ENCODE measurements at places on chromosomes 16 and 17.

DNA sequence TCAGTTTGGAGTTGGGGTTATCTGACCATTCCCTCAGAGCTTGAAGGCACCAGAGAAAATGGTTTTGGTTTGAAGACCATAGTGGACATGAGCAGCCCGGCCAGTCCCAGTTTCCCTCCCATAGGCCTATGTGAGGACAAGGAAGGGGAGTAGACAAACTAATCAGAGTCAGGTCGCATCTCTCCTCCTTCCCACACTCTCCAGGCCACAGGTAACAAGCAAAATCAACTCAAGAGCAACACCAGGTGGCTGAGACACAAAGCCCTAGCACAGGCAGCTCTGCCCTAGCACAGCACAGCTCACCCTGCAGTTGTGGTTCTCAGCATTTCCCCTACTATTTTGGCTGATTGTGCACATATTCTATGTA is 7.2 kb downstream of the SUPT4H1 start:
- no peak for DNase-seq

DNA sequence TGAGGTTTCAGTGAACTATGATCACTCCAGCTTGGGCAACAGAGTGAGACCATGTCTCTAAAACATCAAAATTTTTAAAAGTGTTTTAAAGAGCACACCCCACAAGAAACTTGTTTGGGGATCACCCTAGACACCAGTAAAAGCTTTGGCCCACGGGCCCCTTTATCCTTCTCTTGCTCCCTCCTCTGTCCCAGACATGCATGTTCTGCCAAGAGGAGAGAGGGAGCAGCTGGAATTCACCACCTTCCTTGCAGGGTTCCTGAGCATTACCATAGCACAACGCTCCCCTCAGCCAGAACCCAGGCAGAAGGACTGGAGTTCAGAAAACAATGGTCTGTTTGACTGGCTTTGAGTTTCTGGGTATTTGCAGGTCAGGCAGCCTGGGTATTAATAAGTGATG is 214.3 kb upstream of the CDH5 start:
- DNase-seq: no peak

DNA sequence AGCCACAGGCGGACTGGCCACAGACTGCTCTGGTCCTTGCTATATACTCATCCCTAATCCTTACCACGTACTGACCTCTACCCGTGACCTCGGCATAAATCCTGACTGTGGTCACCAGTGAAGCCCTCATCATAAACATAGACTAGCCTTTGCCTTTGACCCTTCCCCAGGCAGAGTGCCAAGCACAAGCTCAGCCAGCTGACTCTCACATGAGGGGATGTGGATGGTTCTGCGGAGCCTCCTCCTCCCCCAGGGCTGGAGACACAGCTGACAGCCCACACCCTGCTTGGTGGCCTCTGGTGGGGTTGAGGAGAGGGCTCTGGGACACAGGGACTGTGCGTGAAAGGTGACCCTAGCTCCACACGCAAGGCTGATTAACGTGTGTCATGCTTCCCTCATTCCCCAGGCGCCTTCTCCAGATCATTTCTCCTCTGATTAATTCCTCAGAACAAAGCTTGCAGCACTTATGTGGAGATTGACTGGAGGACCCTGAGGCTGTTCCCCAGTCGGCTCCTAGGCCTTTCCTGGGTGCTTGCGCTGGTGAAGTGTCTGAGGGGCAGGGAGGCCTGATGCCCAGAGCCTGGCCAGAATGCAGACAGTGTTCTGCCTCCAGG is 241.5 kb upstream of the NLRP1 start:
- DNase-seq: no peak

GRCh38 chr16:66605979-66606751 is 1.7 kb downstream of the CMTM3 start:
- DNase-seq: no peak

- DNase-seq: no peak
These were observed 13.8 kb downstream of the STXBP4 start for GRCh38 chr17:54982399-54982798.

- DNase-seq: no peak
These were observed 2.4 kb downstream of the CACNB1 start for GRCh38 chr17:39194985-39195524.

GRCh38 chr17:42541041-42541833 is 5.2 kb downstream of the NAGLU start:
- no peak for DNase-seq

GRCh38 chr16:14560523-14560922 is 69.5 kb downstream of the PARN start:
- no peak for DNase-seq

DNA sequence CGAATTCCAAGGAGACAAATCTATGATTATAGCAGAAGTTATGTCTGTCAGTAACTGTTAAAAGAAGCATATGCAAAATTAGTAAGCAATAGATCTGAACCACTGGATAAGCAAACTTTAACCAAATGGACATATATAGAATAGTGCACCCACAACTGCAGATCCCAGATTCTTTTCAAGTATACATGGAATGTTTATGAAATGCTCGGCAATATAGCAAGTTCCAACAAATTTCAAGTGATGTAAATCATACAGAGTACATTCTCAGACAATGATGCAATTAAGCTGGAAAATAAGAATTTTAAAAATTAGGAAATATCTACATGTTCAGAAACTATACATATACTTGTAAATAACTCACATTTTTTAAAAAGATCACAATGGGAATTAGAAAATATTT is 8.4 kb upstream of the HELZ start:
- no peak for DNase-seq

- no peak for DNase-seq
These were observed 2.0 kb upstream of the DNAI2 start for GRCh38 chr17:74271901-74272561.

DNA sequence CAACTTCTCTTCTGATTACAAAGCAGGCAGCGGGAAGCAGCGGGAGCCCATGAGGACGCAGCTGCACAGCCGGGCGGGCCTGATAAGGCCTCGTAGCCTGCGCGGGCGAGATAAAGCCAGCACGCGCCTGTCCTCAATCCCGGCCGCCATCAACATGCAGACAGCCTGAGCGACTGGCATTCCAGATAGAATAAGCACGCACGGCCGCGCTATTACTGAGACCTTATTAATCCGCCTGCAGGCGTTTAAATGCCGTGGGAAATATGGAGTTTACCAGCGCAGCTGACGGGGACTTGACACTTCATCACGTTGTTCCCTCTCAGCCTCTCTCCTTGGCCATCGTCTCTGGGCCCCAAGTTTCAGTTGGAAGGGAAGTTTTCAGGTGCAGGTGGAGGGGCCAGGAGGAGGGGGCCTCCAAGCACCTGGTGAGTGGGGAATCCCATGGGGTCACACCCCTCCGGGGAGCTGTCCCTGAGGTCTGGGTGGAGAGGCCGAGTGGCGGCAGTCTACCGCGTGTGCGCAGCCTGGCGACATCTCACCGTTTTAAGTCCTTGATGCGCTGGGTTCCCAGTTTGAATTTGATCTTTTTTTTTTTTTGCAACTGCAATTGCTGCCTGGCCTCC is 27.3 kb upstream of the CBFA2T3 start:
- DNase-seq: no peak

GRCh38 chr17:78759203-78759968 is 22.7 kb downstream of the CYTH1 start:
- no peak for DNase-seq

DNA sequence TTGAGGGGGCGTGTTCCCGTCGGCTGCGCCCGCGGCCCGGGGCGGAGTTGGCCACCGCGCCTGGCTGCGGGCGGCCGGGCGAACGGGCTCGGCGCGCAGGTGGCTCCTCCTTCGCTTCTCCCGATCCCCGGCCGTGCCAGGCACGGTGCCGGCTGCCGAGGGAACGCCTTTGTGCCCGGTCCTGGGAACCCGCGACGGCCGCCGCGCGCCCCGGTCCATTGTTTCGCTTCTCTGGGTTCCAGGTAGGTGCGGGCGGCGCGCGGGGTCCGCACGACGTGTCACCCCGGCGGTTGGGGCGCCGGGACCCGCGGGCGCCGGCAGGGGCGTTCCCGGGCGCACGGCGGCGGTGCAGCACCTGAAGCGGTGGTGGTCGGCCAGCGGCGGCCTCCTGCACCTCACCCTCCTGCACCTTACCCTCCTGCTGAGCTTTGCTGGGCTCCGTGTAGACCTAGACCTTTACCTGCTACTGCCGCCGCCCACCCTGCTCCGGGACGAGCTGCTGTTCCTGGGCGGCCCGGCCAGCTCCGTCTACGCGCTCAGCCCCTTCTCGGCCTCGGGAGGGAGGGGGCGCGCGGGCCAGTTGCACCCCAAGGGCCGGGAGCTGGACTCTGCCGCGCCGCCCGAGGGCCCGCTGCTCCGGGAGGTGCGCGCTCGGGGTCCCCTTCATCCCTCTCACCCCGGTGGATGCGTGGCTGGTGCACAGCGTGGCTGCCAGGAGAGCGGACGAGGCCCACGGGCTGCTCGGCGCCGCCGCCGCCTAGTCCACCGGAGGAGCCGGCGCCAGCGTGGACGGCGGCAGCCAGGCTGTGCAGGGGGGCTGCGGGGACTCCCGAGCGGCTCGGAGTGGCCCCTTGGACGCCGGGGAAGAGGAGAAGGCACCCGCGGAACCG is 99.9 kb downstream of the EFCAB13 start:
- DNase-seq: no peak

GRCh38 chr16:3606441-3606840 is 5.0 kb downstream of the SLX4 start:
- no peak for DNase-seq

DNA sequence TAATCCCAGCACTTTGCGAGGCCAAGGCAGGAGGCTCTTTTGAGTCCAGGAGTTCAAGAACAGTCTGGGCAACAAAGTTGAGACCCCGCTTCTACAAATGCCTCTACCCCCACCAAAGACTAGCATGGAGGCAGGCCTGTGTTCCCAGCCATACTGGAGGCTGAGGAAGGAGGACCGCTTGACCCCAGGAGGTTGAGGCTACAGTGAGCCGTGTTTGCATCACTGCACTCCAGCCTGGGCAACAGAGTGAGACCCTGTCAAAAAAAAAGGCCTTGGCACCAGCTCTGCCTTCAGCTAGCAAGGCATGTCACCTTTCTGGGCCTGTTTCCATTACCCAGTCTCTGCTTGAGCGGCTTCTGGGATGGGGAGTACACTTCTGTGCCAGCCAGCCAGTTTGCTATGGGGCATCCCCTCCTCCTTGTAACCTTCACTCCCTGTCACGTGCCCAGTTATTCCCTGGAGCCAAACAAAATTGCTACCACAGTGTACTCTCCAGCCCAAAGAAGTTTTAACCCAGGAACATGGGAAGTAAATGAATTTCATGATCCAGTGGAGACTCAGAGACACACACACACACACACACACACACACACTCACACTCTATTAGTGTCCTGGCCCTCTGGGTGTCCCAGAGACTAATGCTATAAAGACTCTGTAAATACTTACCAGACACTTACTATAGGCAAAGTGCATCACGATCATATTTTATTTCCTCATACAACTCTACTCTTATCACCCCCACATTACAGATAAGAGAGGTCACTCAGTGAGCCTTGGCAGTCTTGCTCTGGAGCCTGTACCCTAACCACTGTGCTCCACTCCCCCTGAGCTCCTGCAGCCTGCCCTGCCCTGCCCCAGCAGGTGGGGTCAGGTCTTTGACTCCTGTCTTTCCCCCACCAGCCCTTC is 2.5 kb downstream of the CISD3 start:
- DNase-seq: no peak

DNA sequence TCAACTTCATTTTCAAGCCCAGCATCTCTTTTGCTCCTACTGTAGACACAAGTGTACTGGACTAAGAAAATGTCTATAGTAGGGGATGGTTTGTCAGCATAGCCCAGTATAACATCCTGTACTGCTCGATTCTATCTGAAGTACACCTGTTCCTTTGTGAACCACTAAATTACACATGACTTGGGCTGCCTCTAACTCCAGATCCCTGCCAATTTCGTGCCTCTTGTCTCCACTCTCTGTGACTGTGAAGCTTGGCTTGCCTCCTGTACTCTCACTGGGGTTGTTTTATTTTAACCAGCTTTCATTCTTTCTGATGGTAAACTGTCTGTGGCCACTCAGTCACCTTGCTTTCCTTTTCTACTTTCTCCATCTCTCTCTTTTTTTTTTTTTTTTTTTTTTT is 24.5 kb downstream of the GFOD2 start:
- DNase-seq: no peak

- DNase-seq: no peak
These were observed 571.7 kb upstream of the GOT2 start for GRCh38 chr16:59305850-59306249.

GRCh38 chr17:40940266-40940665 is 2.8 kb upstream of the KRT23 start:
- DNase-seq: no peak

DNA sequence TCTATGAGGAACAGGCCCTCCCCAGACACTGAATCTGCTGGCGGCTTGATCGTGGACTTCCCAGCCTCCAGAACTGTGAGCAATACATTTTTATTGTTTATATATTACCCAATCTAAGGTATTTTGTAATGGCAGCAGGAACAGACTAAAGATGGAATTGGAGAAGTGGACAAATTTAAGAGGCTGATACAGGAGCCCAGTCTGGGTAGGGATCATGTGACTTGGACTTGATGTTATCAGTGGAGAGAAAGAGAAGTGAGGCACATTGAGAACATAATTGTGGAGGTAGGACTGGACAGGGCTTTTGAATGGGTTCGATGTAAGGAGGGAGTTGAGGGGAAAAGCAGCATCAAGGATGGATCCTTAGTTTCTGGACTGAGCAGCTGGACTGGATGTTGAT is 93.8 kb downstream of the USP31 start:
- no peak for DNase-seq

GRCh38 chr17:47797797-47798196 is 23.8 kb downstream of the OSBPL7 start:
- no peak for DNase-seq

GRCh38 chr17:60416368-60416925 is 5.8 kb upstream of the CHCT1 start:
- DNase-seq: no peak

DNA sequence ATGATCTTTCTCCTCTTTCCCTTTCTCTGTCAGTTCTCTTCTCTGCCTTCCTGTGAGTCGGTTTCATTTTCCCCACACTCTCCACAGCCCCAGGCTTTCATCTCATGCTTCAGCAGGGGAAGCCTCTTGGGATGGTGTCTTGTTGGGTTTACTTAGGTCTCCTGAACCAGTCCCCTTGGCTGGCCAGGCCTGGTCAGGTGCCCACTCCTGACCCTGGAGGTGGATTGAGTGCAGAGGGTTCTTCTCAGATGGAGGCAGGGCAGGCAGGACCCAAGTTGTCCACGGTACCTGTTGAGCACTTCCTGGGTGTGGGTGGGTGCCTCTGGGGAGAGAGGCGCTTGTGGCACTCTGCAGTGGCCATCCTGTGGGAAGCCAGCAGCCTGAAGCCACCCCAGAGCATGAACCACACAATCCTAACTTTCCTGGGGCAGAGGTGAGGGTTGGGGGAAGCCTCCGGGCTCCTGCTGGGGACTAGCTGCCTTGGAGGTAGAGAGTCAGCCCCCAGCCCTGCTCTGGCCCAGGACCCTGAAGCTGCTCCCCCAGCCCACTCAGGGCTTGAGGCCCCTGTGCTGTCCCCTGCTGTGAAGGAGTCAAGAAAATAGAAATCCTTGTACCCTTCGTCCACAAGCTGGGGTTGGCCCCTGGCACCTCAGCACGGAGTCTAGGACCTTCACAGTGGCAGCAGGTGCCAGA is 2.0 kb upstream of the RAP1GAP2 start:
- DNase-seq: no peak

DNA sequence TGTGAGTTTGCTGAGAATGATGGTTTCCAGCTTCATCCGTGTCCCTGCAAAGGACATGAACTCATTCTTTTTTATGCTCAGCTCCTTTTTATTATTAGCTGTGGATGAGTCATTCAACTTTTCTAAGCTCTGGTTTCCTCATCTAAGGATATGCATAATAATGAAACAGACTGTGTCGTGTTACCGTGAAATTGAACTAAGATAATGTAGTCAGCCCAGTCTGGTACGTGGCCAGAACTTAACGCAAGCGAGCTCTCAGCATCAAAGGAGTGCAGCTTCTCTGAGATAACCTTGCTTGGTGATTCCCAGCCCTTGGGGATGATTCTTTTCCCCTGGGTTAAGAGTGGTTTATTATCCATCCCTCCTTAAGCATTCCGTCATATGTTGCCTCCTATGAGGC is 454.3 kb upstream of the EEF2KMT start:
- DNase-seq: no peak

Measured in SHP77 (cell line).